T-cell (primary cell): ENCODE measurements at places on chromosomes 2 and 18.
A peak's percentile ranks its signal among the peaks of the same experiment; 100 is the strongest.

DNA sequence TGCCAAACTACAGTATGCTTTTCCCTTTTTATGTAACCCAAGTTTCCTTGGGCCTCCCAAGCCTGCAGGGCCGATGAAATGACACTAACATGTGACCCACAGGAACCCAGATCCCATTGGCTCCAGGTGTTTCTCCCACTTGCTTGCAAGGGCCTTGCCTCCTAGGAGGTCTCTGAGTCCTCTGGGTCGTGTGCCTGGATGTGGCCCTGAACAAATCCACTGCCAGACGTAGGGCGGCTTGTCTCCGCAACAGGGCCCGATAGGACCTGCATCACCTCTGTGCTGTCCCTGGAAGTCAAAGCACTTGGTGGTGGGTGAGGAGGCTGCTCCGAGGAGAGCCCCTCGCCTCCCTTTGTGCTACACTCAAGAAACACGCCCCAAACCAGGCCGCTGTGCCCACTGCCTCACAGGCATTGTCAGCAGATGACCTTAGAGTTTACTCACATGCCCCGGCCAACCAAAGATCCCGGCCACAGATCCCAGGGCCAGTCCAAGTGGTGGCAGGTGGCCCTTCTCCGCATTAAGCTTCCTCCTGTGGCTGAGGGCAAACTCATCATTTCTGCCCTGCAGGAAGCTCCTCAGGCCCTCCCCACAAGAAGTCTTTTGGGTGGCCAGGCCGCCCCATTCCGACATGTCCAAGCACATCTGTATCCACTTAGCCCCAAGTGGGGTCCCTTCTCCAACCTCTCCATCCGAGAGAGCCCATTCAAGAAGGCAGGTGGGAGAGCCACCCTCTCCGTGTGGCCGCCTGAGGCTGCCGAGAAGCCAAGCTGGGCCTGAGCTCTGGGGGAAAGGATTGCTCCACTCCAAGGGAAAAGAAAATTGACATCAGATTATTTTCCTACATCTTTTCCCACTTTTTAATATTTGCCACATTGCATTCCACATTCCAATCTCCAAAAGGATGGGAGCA is 76.7 kb downstream of the GFPT1 start:
- no peak for DNase-seq

GRCh38 chr2:7127156-7127555 is 209.9 kb downstream of the RNF144A start:
- no peak for DNase-seq

GRCh38 chr2:196330645-196331044 is 159.3 kb upstream of the STK17B start:
- no peak for DNase-seq

DNA sequence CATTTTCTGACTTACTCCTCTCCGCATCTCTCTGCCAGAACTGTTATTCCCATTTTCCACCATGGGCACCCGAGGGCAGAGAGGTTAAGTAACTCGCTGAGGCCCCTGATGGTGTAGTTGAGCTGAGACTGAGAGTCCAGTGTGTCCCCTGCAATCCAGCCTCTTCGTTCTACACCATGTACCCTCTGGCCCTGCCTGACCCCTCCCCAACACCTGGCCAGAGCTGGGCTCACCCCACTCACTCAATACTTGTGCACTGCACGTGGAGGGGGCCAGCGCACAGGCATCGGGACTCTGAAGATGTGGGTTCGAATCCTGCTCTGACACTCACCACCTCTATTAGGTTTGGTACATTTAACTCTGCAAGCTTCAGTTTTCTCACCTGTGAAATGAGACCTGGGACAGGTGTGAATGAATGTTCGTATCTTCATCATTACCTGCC is 24.3 kb upstream of the FOSL2 start:
- DNase-seq = no peak

- DNase-seq = no peak
Observed at GRCh38 chr2:119113489-119113770, 45.1 kb downstream of the C1QL2 start.

DNA sequence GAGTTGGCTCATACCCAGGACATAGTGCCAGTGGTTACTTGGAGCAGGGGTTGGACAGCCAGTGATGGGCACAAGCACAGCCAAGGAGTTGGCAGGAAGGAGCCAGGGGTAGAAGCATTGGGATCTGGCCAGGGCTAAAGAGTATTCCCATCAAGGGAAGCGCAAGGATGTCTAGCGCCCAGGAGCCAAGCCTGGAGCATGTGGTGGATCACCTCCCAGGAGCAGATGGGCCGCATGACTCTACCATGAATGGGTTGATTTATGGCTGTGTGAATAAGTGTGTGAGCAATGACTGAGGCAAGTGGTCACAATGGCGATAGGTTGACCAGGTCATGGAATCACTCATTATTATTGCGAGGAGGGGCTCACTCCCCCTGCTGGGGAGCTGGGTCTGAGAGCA is 111.1 kb downstream of the FHOD3 start:
- no peak for DNase-seq

DNA sequence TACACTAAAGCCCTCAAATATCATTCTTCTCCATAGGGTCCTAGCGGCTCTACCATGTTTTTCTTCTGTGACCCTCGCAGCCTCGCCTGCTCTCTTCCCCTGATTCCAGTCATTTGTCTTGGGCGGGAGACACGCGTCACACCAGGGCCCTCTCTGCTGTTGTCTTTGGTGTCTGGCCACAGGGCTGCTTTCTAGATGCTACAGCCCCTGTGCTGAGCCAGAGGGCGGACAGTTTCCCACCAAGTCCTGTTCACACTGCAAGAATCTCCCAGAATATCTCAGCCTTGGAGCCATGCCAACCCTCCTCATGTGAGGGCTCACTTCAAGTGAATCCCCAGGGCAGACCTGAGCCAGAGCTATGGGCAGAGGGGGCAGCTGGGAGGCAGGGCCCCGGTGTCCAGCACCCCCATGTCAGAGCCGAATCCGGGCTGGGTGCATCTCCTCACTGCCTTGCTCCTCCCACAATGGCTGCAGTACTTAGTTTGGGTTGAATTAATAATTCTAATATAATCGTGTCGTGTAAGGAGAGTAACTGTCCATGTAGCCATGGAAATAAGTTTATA is 42.1 kb downstream of the DIPK1C start:
- DNase-seq = no peak

DNA sequence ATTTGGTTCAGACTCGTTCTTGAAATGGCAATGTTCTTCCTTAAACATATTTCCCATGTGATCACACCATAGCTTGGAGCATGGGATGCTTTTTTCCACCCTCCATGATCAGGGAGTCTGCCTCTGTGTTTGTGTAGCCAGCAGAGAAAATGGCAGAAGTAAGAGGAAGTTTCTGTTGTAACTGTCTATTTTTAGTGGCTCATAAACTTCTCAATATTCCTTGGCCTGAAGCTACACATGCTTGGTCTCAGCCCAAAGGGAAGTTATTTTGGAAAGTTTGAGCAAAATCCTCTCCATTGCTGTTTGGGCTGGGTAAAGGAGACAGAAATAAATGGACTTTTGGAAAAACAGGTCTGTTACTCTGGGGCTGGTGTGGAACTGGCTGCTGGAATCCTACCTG is 33.4 kb upstream of the ITGA6 start:
- DNase-seq = no peak

DNA sequence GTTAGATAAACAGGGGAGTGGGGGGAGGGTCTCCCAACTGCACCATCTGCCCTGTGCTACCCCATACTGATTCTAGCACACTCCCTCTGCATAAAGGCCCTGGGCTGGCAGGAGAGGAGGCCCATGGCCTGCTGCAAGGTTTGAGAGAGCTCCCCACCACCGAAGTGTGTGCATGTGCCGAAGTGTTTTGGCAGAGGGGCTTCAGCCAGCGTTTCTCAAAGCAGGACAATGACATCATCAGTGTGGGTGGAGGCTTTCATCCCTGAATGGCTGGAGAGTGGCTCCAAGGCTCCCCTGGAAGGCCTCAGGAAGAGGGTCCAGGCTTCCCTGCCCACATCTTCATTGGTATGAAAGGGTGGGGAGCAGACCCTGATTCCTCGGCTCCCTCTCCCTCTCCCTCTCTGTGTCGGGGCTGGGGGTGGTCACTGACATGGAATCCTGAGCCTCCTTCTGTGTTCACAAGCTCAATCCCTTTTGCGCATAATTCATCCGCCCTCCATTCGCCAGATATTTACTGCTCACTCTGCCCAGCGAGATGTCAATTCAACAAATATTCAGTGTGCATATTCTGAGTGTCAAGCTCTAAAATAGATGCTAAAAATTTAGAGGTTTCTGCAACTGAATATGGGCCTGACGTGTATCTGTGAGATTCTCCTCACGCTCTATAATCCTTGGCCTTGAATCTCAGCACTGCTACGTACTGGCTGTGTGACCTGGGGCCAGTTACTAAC is 122.1 kb downstream of the CELF4 start:
- no peak for DNase-seq

DNA sequence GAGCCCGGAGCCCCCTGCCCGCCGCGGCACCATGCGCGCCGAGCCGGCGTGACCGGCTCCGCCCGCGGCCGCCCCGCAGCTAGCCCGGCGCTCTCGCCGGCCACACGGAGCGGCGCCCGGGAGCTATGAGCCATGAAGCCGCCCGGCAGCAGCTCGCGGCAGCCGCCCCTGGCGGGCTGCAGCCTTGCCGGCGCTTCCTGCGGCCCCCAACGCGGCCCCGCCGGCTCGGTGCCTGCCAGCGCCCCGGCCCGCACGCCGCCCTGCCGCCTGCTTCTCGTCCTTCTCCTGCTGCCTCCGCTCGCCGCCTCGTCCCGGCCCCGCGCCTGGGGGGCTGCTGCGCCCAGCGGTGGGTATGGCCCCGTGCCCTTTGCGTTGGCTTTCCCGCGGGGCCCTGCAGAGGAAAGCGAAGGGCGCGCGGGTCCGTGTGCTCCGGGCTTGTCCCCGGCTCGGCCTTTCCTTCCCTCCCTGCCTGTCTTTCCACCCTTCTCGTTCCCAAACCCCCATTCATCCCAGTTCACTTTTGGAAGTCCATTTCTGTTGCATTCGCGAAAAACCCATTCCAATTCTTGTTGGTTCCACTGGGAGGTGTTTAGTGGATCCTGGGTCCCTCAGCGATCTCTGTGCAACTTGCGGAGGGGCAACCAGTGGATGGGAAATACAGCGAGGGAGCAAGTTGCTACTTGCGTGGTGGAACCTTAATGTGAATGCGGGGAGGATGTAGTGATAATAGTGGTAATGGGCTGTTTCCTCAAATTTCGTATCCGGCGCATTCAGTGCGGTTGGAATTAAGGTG is 599 bp downstream of the ADAM23 start:
- DNase-seq = no peak

DNA sequence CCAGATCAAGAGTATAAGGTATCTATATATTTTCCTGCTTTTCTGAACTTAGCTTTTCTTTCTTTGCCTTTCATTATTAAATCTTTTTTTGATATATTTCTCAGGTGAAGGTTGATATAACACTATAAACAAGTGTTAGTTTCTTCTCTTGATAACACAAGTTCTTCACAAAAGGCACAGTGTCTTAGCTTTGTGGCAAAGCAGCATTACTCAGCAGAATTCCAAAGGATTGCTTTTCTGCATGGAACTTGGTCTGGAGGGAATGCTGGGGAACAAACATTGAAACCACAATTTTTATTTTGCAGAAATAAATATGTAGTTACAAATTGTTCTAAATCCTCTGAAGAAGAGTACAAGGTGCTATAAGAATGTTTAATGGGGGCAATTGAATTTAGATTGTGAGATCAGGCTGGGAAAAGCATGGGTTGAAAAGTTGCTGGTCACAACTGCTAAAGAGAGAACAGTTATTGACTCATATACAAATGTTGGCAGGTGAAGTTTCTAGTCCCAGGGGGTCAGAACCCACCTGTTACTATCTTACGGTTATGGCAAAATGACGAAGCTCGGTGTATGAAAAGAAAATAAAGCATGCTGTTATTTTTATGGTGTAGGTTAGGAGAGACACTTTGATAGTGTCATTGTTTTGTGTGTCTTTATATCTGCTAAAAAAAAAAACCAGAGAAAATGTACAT is 68.2 kb downstream of the UBR3 start:
- no peak for DNase-seq

DNA sequence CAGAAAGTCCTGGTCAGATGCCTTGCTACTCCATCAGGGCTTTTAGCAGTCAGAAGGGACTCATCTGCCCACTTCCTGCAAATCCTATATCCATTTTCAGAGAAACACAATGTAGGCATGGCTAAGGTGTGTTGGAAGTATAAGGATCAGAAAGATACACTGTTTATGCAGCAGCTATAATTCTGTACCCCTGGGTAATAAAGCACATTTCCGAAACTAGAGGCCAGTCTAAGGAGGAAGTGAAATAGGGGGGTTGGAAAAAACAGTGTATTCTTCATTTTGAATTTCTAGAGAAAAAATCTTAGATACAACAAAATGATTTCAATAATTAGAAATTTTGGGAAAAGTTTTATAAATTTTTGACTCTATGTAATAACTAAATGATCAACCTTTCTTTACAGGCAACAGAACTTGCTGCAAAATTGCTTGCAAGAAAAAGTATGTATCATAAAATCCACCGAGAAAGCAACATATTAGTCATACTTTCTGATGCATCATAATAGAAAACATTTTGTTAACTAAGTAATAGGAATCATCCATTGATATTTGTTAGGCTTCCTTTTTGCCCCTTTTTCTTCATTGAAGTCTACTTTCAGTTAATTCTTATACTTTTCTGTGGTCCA is 47.4 kb downstream of the FSIP2 start:
- no peak for DNase-seq

GRCh38 chr2:61530749-61531148 is 7.4 kb downstream of the XPO1 start:
- DNase-seq = no peak

- DNase-seq = no peak
Observed at GRCh38 chr2:119721043-119721442, 38.7 kb upstream of the PTPN4 start.

- DNase-seq = no peak
Observed at GRCh38 chr2:231012463-231012862, 16.5 kb downstream of the SPATA3 start.

GRCh38 chr2:2271469-2271941 is 59.6 kb downstream of the MYT1L start:
- no peak for DNase-seq

- peak; percentile 41 for DNase-seq
Observed at GRCh38 chr2:236507393-236508085, 62.1 kb upstream of the ACKR3 start.

DNA sequence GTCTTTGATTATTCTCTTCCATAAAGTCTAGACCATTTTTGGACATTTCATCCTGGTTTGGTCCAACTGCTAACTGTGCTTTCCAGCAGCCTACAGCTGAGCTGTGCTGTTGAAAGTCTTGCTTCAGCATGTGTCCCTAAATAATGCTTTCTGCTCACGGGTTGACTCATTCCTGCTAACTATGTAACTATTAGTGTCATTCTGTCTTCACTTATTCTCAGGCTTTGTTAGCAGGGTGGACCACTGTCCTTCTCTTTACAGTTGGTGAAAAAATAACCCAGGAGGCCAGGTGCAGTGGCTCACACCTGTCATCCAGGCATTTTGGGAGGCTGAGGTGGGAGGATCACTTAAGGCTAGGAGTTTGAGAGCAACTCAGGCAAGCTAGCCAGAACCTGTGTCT is 8.9 kb downstream of the ADAM23 start:
- no peak for DNase-seq

- no peak for DNase-seq
Observed at GRCh38 chr2:209581040-209581439, 157.2 kb downstream of the MAP2 start.

DNA sequence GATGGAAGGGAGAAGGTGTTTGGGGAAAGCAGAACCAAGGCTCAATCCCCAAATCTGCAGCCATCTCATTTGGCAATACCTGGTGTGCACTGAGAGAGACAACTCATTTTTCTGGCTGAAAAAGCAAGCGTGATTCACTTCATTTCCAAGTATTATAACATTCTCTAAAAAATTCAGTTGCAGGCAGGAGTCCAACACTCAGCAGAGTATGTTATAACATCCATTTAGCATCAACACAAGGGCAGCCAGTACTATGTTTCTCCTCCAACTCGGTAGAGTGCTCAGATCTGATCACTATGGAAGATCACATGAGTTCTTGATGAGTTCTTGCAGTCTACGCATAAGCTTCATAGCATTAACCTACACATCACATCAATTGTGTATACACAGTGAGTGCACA is 99.4 kb upstream of the PID1 start:
- no peak for DNase-seq
